Effector CD8-positive, alpha-beta T cell (primary cell): ENCODE measurements at places on chromosomes 2 and 18.

GRCh38 chr2:110740747-110741349, 8.5 kb downstream of the ACOXL start:
- DNase-seq: no peak

DNA sequence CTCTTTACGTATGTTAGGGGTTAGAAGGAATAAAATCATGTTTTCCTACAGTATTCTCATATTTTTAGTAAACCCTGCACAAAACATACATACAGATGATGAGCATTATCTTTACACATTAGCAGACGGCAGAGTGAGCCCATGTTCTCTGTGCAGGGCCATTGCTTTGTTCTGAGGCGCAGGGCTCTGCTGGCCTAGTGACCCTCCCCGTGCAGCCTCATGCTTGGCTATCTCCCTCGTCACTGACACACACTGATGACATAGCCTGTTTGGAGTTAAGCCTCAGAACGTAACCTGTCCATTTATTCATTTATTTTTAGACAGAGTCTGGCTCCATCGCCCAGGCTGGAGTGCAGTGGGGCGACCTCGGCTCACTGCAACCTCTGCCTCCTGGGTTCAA, 115.9 kb upstream of the FOSL2 start:
- no peak for DNase-seq

- no peak for DNase-seq
These were observed 13.3 kb upstream of the CNGA3 start for GRCh38 chr2:98332989-98333388.

DNA sequence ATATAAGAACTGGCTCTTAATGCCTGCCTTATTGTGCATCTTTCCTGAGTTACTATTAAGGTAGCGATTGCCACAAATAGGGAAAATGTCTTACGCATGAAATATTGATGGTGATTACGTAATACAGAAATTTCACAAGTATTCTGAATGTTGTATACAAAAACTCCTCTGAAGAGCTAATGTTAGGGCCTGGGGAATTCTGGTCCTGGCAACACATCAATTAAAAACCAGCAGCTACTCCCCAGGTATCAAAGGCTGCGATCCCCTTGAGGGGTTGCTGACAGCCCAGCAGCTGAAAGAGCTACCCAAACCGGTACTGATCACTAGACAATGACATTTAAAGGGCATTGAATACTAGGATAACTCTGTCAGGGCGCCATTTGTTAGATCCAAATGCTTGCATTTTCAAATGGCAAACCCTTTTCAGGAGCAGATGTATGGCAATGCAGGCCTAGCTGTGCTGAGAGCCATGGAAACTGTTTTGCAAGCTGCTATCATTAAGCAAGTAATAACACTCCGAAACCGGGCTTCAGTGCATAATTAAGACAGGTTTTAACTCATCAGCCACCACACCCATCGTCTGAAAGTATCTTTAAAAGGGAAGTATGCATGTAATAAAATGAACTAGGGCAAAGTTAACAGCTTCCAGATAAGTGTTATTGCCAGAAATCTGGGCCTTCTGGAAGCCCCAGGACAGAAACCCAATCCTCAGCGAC, 78.4 kb downstream of the CLHC1 start:
- DNase-seq: no peak

DNA sequence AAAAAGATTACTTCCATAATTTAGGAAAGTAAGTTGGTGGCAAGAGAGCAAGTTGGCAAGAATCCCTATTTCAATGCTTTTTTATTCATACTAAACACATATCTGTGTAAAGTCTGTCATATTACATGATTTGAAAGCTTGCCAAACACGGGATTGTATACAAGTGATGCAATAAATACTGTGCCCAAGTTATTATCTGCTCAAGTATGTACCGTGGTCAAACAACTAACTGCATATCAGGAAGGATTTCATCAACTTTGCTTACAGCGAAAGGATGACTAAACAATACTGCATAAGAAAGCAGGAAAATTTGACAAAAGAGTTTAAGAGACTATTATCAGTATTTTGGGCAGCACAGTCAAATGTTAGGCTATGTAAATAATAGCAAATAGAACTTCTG, 69.6 kb upstream of the SCN1A start:
- no peak for DNase-seq

GRCh38 chr2:189287982-189288521, 108.5 kb upstream of the COL5A2 start:
- DNase-seq: no peak

GRCh38 chr2:236010920-236011685, 157.1 kb downstream of the GBX2 start:
- no peak for DNase-seq

DNA sequence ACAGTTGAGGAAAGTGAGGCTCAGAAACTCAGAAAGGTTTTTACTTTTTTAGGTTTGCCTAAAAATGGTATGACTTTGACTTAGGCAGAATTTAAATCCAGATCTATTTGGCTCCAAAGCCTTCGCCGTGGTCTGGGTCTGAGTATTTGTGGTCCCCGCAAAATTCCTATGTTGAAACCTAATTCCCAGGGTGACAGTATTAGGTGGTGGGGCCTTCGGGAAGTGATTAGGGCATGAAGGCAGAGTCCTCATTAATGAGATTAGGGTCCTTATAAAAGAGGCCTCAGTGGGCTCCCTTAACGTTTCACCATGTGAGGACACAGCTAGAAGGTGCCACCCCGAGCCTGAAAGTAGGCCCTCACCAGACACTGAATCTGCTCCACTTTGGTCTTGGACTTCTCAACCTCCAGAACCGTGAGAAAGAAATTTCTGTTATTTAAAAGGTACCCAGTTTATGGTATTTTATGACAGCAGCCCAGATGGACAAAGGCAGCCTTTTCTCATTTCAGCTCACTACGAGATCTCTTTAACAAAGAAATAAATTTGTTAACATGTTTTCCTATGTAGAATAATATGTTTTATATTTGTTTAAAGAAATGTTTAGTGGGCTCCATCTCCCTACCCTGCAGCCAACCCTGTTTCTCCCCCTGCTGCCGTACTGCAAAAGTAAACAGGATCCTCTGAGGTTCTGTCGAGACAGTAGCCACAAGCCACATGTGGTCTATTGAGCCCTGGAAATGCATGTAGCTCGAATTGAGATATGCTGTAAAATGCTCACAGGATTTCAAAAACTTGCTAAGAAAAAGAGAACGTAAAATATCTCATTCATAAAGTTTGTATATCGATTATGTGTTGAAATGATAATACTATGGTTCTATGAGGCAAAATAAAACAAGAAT, 80.6 kb downstream of the MOGAT1 start:
- no peak for DNase-seq

DNA sequence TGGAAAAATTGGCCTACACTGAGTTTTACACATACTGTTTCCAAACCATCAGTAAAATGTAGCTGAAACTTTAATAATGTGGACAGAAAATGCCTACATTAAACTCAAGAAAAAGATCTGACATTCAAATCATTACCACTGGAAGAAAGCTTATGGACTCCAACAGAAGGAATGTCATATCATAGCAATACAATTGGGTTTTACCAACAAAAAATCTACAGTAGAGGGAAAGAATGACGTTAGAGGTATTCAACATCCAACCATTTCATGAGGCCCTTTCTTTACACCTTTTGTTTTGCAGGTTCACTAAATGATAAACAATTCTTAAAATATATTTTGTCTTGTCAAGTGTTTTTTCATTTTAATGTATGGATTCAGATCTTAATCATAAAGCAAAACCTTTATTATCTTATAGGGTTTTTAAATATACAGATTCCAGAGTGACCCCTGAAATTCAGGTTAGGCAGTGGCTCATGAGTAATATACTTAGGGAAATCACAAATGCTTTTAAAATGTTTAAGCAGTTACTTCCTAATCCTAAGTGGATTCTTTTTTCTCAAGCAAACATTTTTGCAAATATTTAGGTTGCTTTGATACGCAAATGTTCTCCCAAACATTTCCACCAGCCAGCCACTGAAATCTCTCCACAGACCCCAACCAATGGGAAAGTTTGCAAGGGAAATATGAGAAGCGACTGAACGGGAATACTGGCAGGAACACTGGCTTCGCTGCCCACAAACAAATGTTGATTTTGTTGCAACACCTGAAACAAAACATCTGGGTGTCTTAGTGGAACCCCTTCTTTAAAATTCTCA, 168.7 kb downstream of the TCF4 start:
- no peak for DNase-seq

DNA sequence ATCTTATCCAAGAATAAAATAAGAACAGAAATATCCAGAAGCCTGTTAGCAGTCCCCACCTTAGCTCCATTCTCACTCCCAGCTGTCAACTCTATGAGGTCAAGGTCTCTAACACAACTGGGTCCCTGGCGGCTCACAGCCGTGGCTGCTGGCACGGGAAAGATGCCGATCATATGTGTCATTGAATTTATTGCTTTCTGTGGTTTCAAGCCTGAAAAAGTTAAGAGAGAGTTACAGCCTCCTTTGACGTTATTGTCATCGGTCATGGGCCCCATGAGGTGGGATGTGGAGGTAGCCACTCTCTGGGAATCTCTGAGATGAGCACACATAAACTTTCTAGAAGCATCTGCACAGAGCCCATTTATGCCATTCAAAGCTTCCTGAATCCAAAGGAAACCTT, 28.7 kb upstream of the CABLES1 start:
- no peak for DNase-seq

GRCh38 chr18:5317186-5317585, 21.7 kb upstream of the ZBTB14 start:
- DNase-seq: no peak
